ENCODE measurements at places on chromosomes 3 and 15.

GRCh38 chr3:103512595-103512994 is 1077.8 kb downstream of the ZPLD1 start:
- no peaks in the 10 kb centered on the region for H3K4me1 ChIP-seq
- no peak overlapping the region for H3K4me3 ChIP-seq
- H3K27me3 ChIP-seq = peaks cover 3% of the 10 kb centered on the region
- H3K27ac ChIP-seq = no peak overlapping the region

DNA sequence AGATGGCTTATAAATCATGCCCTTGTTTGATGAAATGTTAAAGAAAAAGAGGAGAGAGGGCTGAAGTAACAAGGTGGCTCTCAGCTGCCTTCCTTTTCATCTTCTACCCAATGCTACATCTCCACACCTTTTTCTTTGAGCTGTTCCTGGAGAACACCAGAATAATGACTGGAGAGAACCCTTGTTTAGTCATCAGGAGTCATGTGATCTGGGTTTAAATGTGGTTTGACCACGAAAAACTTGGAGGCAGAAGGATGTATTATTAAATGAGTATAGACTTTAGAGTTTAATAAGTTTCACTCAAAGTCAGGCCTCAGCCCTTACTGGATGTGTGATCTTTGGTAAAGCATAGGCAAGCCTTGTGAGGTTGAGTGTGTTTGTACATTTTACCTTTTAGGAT is 230.3 kb upstream of the TBL1XR1 start:
- H3K36me3 ChIP-seq = no peaks in the 10 kb centered on the region
- no peak for DNase-seq
- H3K27ac ChIP-seq = no peak overlapping the region
- no peaks in the 10 kb centered on the region for H3K27me3 ChIP-seq
- no peak overlapping the region for H3K4me3 ChIP-seq

GRCh38 chr3:139231555-139232281 is 112.1 kb upstream of the MRPS22 start:
- H3K27ac ChIP-seq = no peak overlapping the region
- H3K4me3 ChIP-seq = no peak overlapping the region
- H3K36me3 ChIP-seq = no peaks in the 10 kb centered on the region
- peaks cover 13% of the 10 kb centered on the region for H3K27me3 ChIP-seq
- H3K4me1 ChIP-seq = no peaks in the 10 kb centered on the region
- no peak for DNase-seq

DNA sequence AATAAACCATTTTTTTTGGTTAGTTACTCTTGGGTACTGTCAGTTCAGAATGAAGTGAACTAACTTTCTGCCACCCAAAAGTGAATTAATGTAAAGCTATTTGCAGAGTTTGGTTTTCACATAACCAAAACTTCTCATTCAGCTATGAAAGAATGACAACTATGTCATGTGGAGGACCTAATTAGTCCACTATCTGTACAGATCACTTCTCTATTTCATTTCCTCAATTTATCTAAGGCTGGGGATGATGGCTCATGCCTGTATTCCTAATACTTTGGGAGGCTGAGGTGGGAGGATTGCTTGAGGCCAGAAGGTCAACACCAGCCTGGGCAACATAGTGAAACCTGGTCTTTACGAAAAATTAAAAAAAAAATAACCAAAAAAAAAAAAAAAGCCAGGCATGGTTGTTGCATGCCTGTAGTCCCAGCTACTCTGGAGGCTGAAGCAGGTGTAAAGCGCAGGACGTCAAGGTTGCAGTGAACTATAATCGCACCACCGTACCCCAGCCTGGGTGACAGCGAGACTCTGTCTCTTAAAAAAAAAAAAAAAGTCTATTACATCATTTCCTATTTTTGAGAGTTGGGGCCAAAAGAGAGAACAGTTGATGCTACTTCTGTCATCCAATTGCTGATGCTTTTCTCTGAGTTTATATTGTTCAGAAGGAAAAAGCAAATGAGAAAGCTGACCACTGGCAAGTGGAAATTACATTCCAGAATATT is 8.7 kb downstream of the HYPK start:
- H3K27ac ChIP-seq = no peak overlapping the region
- no peaks in the 10 kb centered on the region for H3K4me1 ChIP-seq
- H3K36me3 ChIP-seq = peaks cover 45% of the 10 kb centered on the region
- H3K4me3 ChIP-seq = no peak overlapping the region

DNA sequence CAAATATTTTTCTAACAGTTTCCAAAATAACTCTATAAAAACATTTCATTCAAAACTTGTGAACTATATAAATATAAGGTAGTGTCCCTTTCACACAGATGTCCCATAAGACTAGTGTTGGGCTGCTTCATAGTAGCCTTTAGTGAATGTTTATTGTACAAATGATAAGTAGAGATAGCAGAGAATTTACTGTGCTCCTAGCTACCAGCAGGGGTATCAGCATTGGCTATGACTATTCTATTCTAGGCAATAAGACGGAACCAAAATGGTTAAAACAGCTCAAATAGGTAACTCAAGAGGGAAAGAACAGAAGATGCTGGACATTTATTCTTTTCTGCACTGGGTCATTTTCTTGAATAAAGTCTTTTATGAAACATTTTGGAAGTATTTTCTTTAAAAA is 22.6 kb downstream of the SERPINI2 start:
- no peak overlapping the region for H3K4me3 ChIP-seq
- H3K27me3 ChIP-seq = peaks cover 4% of the 10 kb centered on the region
- H3K27ac ChIP-seq = no peak overlapping the region
- H3K4me1 ChIP-seq = no peaks in the 10 kb centered on the region
- no peaks in the 10 kb centered on the region for H3K36me3 ChIP-seq

DNA sequence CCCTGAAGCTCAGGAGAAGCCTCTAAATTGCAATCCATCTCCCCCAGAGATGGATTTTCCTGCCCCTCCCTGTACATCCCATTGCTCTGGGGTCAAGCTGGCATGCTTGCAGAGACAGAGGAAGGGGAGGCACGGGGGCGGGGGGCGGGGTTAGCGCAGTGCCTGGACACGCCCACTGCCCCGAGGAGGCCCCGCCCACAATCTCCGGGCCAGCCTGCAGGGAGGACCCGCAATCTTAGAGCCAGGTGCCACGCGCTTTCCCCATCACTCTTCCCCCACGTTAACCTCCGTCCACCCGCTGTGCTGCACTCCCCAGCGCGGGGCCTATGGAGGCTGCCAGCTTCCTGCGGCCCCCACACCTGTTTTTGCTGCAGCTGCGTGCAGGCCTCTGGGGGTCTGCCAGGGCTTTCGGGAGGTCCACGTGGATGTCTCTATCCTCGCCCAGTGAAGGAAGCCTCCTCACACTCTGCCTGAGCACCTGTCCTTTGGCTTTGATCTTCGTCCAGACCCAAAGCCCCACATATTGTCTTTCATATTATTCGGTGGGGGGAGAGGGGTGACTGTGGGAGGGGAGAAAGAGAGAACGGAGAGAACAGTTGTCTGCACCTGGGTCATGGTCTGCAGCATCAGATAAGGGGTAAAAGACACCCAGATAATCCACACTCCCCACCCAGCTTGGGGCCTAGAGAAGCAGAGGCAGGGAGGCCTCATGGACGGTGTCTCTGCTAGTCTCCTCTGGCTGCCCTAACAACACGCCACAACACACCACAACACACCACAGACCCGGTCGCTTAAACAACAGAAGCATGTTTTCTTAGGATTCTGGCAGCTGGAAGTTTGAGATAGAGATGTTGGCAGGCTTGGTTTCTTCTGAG is 118.0 kb upstream of the MEF2A start:
- no peak overlapping the region for H3K4me3 ChIP-seq
- peak; percentile 81 for DNase-seq
- peaks cover 64% of the 10 kb centered on the region for H3K4me1 ChIP-seq
- peak overlapping the region; percentile 66 for H3K27ac ChIP-seq
- no peaks in the 10 kb centered on the region for H3K36me3 ChIP-seq

GRCh38 chr3:155363690-155364070 is 70.2 kb upstream of the STRIT1 start:
- H3K27ac ChIP-seq = no peak overlapping the region
- H3K36me3 ChIP-seq = no peaks in the 10 kb centered on the region
- H3K4me1 ChIP-seq = peaks cover 33% of the 10 kb centered on the region
- no peak overlapping the region for H3K4me3 ChIP-seq

DNA sequence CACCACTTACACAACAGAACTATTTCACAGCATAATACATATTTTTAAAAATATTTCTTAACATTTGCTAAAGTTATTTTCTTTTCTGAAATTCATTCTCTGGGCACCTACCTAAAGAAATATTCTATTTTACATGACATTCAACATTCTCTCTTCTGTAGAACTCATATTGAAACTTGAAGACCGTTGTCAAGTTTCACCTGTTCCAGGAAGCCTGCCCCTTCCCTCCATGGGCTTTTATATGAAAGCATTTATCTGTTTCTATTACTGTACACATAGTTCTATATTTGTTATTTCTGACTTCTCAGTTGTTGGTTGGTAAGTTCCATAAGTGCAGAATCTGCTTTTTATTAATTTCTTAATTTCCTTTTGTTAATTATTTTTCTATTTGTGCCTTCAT is 204.3 kb upstream of the ALCAM start:
- no peaks in the 10 kb centered on the region for H3K27me3 ChIP-seq
- H3K27ac ChIP-seq = no peak overlapping the region
- no peak overlapping the region for H3K4me3 ChIP-seq
- peaks cover 18% of the 10 kb centered on the region for H3K4me1 ChIP-seq

GRCh38 chr15:81929557-81929956 is 116.3 kb downstream of the MEX3B start:
- H3K4me1 ChIP-seq = no peaks in the 10 kb centered on the region
- no peaks in the 10 kb centered on the region for H3K27me3 ChIP-seq
- H3K36me3 ChIP-seq = no peaks in the 10 kb centered on the region
- no peak overlapping the region for H3K27ac ChIP-seq

DNA sequence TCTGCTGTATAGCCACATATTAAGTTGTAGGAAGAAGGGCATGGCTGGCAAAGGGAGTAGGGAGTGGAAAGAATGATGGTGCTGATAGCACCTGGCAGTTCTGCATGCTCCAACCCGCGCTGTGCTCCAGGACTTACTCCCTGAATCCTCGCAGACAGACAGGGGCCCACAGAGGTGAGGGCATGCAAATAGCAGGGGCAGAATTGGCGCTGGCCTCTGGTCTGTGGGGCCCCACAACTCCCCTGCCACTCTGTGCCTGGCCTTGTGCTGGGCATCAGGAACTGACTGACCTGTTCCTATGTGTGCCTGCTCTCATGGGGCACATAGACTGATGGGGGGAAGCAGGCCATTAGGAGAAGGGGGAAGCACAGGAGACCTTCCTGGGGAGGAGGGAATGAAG is 20.9 kb downstream of the HDAC11 start:
- H3K27ac ChIP-seq = no peak overlapping the region
- peaks cover 2% of the 10 kb centered on the region for H3K36me3 ChIP-seq
- peaks cover 37% of the 10 kb centered on the region for H3K4me1 ChIP-seq
- no peak overlapping the region for H3K4me3 ChIP-seq

- DNase-seq = no peak
- H3K27me3 ChIP-seq = peaks cover 35% of the 10 kb centered on the region
- H3K36me3 ChIP-seq = no peaks in the 10 kb centered on the region
- no peak overlapping the region for H3K27ac ChIP-seq
Observed at GRCh38 chr15:45794304-45794703, 159.5 kb downstream of the SQOR start.

DNA sequence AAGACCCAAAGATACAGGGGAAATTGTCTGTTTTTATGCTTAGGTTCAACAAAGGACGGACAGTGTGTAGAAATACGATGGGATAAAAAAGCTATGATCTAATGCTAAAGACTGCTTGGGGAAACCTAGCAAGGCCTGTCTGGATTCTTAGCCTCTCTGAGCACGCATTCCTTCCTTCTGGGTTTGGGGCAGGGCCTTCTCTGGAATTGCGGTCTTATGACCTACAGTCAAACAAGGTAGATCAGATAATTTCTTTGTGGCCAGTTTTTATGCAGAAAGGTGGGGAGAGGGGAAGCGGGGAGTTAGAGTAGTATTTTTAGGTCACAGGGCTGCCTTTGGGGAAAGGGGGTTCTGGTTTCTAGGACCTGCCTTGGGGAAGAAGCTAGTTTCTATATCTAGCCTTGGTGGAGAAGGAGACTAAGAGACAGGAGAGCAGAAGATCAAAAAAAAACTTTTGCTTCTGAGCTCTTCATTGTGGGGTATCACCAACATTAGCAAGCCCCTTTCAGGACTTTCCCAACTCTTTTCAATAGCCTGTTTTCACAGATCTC is 39.1 kb upstream of the LIPC start:
- no peak overlapping the region for H3K4me3 ChIP-seq
- no peaks in the 10 kb centered on the region for H3K27me3 ChIP-seq
- DNase-seq = no peak
- H3K36me3 ChIP-seq = no peaks in the 10 kb centered on the region
- peaks cover 61% of the 10 kb centered on the region for H3K4me1 ChIP-seq

GRCh38 chr15:38260077-38260476 is 7.4 kb downstream of the SPRED1 start:
- no peak overlapping the region for H3K27ac ChIP-seq
- H3K4me1 ChIP-seq = peaks cover 43% of the 10 kb centered on the region
- H3K36me3 ChIP-seq = no peaks in the 10 kb centered on the region
- no peak for DNase-seq

GRCh38 chr3:155382396-155383042 is 89.0 kb upstream of the STRIT1 start:
- H3K27me3 ChIP-seq = peaks cover 16% of the 10 kb centered on the region
- H3K27ac ChIP-seq = no peak overlapping the region
- H3K36me3 ChIP-seq = no peaks in the 10 kb centered on the region
- DNase-seq = no peak

DNA sequence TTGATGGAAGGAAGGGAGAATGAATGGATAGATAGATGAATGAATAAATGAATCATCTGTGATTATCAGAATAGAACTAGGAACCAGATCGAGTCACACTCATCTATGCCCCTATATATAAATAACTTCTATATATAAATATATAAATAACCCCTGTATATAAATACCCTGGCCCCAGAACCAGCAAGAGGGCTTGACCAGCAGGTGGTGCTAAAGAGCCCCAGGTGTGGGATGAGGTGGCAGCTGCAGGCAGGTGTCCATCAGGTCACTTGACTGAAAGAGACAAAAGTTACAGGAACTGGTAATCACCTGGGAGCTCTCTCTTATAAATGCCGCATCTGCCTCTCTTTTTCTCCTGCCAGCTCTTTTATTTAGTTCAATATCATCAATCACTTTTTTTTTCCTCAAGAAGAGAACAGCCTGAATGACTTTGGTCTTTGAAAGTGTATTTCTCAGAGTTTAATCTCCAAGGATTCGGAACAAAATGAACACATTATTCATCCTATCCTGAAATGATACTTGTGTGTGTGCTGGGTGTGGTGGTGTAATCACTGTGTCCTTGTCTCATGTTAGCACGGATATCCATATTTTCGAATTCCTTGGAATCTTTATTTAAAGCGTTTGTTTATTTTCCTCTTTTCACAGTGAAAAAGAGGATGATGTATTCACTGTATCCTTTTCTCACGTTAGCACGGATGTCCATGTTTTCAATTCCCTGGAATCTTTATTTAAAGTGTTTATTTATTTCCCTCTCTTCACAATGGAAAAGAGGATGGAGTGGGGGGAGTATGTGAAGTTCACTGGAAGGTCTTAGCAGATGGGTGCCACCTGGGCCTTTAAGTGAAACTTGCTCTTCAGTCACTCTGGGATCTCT is 35.4 kb upstream of the ATG7 start:
- no peak overlapping the region for H3K4me3 ChIP-seq
- no peak for DNase-seq
- no peaks in the 10 kb centered on the region for H3K27me3 ChIP-seq
- peaks cover 42% of the 10 kb centered on the region for H3K4me1 ChIP-seq
- peak overlapping the region; percentile 96 for H3K27ac ChIP-seq

- no peaks in the 10 kb centered on the region for H3K27me3 ChIP-seq
- H3K4me3 ChIP-seq = no peak overlapping the region
- H3K4me1 ChIP-seq = peaks cover 64% of the 10 kb centered on the region
- no peak overlapping the region for H3K27ac ChIP-seq
- DNase-seq = no peak
Observed at GRCh38 chr15:31335989-31336592, 9.5 kb downstream of the KLF13 start.

GRCh38 chr15:37594417-37594816 is 340.0 kb upstream of the TMCO5A start:
- H3K4me1 ChIP-seq = no peaks in the 10 kb centered on the region
- no peak for DNase-seq
- no peak overlapping the region for H3K27ac ChIP-seq
- peaks cover 37% of the 10 kb centered on the region for H3K27me3 ChIP-seq
- H3K36me3 ChIP-seq = no peaks in the 10 kb centered on the region
